ENCODE measurements at places on chromosomes 13 and 19.

GRCh38 chr19:29247051-29247450, 34.1 kb upstream of the UQCRFS1 start:
- DNase-seq: no peak

GRCh38 chr19:5120321-5120720, 151.4 kb downstream of the KDM4B start:
- no peak for DNase-seq

DNA sequence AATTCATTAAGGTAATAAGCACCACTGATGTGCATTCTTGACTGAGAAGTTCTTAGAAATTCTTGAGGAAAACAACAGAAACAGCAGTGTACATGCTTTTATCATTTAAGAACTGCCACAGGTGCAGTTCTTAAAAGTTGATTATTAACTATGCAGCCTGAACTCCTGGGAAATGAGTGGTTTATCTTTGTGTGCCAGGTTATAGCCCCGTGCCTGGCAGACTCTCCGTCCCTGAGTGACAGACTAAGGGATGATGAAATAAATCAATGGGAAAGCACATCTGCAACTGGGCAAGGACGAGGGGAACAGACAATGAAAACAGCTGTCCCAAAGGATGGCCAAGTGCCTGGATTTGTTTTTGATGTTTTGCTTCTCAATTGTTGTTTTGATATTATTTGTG, 84.4 kb upstream of the SPATA13 start:
- DNase-seq: no peak

DNA sequence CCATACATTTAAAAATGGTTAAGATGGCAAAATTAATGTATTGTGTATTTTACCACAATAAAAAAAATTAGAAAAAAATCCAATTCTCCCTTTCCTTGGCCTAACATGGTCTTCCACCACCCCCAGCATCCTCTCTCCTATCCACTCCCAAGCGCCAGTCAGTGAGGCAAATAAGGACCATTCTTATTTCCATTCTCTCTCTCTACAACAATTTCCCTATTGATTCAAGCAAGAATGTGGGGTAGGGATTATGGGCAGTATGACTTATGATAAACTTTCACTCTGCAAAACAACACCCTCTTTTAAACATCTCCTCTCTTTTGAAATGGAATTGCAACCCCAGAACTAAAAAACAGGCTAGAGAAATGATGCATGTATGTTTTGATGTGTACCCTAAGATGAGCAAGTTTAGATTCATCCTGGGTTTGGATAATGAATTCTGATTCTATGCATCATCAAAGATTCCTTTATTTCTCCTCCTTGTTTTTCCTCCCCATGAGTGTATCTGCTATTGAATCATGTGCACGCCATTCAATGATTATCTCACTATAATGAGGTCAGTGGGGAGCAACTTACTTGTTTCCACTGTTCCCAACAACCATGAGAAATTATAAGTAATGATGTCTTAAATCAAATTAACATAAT, 3.5 kb downstream of the STARD13 start:
- no peak for DNase-seq

- DNase-seq: no peak
These were observed 506 bp upstream of the GAS6 start for GRCh38 chr13:113864273-113864890.

- DNase-seq: no peak
These were observed 2.4 kb downstream of the POLR1D start for GRCh38 chr13:27624071-27624470.

DNA sequence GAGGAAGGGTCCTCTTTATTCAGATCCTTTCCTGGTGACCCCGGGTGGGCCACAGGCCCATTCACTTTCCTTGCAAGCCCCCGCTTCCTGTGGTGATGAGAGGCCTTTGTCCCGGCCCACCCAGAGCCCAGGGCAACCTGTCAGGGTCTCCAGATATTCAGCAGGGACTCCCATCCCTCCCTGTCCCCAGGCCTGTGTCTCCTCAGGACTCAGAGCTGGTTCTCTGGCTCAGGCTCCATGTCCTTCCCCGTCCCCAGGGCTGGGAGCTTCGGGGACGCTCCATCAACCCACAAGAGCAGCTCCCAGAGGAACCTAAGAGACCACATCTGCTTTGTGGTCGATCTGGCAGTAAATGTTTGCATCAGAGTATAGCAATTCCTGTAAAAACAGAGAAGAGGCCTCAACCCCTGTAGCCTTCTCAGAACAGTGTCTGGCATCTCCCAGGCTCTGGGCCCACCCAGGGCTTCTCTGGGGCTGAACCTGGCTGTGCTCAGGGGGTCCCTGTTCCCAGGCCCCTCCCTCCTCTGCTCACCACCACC, 7.8 kb downstream of the CEACAM4 start:
- DNase-seq: no peak

GRCh38 chr13:31595563-31595962, 143.8 kb upstream of the RXFP2 start:
- DNase-seq: no peak

DNA sequence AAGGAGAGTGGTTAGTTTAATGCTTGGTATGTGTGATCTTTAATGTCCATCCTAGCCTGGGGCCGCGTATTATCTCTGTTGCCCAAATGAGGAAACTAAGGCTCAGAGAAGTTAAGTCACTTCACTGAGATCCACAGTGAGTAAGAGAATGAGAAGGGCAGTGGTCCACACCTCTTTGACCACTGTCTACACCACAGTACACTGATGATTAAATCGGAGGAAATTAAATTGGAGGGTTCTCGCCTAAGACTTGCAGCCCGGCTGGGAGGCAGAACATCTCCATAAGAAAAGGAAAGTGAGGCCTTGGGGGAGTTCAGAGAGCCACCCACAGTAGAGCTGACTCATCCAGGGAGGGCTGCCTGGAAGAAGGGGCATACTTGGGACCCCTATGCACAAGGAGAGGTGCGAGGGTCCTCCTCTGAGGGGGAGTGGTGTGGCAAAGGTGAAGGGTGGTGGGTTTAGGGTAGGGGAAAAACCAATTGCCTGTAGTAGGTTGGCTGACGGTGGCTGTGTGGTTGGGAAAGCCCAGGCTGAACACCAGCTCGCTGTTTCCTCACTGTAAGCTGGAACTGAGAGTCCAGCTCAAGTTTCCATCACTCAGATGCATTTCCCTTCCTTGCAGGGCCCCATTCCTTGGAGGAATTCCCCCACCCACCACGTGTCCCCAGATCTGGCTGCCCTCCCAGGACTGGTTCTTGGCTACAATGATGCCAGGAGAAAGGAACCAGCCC, 15.0 kb upstream of the DHRS12 start:
- DNase-seq: peak; percentile 43

- DNase-seq: no peak
These were observed 1691.5 kb upstream of the SLC10A2 start for GRCh38 chr13:104757712-104758111.

DNA sequence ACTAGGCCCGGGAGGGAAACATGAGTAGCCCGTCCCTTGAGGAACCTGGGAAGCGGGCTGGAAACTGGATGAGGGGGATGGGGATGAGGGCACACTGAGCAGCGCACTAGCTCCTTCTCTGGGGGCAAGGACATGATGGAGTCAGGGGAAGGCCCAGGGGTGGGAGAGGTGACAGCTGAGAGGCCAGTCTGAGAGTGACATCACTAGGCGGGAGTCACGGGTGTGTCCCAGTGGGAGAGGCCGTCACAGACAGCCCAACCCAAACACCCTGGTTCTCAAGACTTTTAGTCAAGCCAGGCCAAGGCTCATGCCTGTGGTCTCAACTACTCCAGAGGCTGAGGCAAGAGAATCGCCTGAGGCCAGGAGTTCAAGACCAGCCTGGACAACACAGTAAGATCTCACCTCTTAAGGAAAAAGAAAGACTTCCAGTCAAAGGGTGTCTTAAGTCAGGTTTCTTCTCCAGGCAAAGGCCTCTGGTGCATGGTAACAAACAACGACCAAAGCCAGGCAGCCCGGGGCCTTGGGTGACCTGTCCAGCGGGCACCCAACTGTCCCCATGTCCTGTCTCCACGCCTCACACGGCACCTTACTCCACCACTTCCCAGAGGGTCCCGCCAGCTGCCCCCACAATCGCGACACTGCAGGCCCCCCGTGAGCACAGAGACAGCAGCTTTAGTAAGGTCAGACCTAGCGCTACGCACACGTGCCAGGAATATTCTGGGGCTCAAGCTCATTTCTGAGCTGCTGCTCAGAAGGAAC, 25.5 kb upstream of the TIMM44 start:
- DNase-seq: no peak

- DNase-seq: no peak
These were observed 34.1 kb downstream of the F2RL3 start for GRCh38 chr19:16922949-16923348.

GRCh38 chr13:76533251-76533650, 353.0 kb downstream of the KCTD12 start:
- no peak for DNase-seq

DNA sequence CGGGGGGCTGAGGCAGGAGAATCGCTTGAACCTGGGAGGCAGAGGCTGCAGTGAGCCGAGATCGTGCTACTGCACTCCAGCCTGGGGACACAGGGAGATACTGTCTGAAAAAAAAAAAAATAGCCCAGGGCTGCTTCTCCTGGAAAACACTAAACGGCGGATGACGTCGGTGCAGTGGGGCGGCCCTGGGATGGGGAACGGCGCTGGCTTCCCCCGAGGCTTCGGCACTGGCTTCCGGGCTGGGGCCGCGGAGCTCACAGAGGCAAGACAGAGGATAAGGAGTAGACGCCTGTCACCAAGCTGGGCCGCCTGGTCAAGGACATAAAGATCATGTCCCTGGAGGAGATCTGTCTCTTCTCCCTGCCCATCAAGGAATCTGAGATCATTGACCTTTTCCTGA, 5.0 kb downstream of the PRSS57 start:
- DNase-seq: no peak

DNA sequence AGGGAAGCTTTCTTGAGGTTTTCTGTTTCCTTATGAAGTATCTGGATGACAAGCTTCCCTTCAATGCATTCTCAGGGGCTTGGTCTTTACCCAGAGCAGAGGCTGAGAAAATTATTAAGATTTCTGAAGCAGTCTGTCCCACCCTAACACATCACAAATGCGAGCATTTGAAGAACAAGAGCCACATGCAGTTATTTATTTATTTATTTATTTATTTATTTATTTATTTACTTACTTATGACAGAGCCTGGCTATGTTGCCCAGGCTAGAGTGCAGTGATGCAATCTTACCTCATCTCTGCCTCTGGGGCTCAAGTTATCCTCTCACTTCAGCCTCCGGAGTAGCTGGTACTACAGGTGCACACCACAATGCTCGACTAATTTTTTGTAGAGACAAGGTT, 38.4 kb downstream of the SPRYD7 start:
- no peak for DNase-seq

DNA sequence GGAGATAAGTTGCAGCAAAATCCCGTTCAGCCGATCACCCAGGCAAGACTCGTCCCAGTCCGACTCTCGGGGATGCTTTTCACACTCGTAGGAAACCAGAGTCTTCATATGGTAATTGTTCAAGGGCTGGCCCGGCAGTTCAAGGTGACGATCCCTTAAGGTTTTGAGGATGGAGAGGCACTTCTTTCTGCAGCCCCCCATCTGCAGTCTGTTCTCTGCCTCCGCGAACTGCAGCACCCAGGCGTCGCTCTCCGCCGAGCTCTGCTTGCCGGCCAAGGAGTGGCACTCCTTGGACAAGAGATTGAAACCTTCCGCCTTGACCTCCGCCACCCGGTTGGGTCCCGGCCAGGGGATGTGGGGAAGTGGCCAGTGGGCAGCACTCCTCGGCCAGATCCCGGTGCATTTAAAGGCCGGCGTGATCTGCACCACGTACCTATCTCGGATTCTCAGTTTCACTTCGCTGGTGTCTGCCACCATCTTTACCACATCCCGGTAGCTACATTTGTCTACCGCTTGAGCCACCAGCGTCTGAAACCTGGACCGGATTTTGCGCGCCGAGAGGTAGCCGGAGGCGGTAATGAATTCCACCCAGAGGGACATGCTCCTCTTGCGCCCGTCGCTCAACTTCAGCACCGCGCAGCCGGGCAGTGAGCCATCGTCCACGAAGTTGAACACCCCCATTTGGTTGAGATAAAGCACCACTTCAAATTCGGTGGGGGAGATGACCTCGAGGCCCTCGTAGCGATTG, 1.1 kb downstream of the MAB21L1 start:
- DNase-seq: no peak

DNA sequence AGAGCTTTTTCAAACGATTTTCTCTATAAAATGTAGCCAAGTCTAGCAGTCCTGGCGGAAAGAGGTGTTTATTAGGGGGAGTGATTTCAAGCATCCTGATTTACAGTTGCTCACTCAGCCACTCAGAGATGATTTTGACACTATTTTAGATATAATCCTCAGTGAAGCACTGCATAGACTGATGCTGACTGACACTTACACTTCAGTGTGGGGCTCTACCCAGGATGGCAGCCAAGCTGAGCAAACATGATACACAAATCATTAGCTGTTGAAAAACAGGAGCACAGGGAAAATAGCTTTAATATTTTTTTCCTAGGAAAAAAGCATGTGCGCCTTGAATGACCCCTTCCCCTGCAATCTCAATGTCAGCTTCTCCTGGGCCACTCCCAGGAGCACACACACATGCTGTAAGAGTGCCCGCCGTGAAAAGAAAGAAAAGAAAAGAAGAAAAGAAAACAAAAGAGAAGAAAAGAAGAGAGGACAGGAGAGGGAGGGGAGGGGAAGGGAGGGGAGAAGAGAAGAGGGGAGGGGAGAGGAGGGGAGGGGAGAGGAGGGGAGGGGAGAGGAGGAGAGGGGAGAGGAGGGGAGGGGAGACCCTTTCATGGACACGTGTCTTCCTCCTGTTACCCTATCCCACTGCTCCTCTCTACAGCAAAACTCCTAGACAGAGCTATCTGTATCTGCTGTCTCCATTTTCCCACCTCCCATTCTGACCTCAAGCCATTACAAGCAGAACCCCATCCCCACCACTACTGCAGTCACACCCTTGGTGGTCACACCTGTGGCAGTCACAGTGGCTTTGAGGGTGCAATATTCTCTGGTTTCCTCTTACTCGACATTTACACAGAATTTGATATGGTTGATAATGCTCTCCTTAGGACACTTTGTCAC, 36.4 kb downstream of the RCBTB2 start:
- no peak for DNase-seq

- DNase-seq: no peak
These were observed 44.3 kb downstream of the MCF2L start for GRCh38 chr13:113013303-113013702.

GRCh38 chr13:39038569-39039030, 344 bp downstream of the NHLRC3 start:
- DNase-seq: no peak

DNA sequence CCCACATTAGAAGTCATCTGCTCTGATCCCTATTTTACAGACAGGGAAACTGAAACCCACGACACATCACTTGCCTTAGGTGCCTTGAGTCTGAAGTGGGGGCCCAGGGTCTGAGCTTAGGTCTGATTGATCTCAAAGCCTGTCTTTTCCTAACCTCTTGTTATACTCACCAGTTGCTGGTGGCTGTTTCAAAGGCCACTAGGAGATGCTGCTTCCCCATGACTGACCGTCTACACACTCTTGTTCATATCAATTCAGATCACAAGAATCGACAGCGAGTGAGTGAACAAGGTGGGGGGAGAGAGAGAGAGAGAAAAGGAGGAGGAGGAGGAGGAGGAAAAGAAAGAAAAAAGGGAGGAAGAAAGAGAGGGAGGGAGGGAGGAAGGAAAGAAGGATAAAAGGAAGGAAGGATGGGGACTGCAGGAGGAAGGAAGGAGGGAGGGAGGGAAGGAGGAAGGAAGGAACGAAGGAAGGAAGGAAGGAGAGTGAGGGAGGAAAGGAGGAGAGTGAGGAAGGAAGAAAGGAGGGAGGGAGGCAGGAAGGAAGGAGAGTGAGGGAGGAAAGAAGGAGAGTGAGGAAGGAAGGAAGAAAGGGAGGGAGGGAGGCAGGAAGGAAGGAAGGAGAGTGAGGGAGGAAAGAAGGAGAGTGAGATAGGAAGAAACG, 3.3 kb downstream of the OR10H1 start:
- DNase-seq: no peak

Measured in stimulated activated CD4-positive, alpha-beta T cell treated with anti-CD3 and anti-CD28 coated beads, Interleukin-15, amount 100 ng/mL, for 1 hour (primary cell).